Colonic mucosa (tissue), 4 donors: ENCODE measurements at places on chromosomes 6 and 20.

DNA sequence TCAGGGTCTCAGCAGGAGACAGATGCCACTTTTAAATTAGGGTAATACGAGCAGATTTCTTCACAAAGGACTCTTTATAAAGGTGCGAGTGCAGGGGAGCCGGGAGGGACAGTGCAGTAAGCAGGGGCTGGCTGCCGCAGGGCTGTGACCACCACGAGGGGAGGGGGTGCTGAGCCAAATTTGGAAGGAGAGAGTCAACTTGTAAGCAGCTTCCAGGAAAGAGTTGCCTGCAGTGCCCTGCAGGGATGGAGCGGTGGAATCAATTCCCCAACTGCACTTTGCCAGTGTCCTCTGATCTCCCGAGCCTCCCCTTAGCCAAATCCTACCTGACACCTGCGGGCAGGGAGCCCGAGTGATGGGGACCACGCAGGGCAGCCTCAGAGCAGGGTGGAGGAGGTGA lies 13.9 kb upstream of the CCDC167 start:
- DNase-seq = no peak

DNA sequence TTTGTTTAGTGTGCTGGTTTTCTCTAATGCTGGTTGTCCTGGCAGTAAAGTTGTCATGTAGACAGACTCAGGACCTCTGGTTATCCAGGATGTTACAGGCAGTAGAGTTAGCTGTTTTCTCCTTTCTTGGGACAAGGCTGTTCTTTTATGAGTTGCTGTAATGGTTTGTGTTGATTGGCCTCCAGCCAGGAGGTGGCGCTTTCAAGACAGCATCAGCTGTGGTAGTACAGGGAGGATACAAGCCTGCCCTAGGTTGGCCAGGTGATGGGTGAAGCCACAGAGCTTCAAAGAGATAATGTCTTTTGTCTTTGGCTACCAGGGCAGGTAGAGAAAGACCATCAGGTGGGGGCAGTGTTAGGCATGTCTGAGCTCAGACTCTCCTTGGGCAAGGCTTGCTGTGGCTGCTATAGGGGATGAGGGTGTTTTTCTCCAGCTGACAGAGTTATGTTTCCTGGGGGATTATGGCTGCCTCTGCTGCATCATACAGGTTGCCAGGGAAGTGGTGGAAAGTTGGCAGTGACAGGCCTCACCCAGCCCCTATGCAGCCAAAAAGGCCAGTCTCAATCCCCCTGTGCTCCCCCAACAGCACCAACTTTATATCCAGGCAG lies 127.2 kb upstream of the TAB2 start:
- peak; percentile 81 for DNase-seq

DNA sequence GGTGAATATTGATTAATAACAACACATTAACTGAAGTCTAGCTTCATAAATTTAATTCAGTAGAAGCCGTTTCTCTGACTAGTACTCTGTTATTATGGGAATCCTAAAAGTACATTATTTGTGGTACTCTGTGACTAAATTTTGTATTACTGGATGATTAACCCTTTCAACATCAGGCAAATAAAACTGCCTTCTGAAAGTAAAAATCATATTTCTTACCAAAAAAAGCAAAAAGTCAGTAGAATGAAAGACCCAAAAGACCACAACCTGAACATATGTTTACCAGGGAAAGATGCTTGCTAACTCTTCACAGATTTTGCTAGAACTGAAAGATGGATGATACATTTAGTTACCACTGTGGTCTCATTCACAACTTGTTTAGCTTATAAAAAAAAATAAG lies 73.2 kb downstream of the AHI1 start:
- no peak for DNase-seq

DNA sequence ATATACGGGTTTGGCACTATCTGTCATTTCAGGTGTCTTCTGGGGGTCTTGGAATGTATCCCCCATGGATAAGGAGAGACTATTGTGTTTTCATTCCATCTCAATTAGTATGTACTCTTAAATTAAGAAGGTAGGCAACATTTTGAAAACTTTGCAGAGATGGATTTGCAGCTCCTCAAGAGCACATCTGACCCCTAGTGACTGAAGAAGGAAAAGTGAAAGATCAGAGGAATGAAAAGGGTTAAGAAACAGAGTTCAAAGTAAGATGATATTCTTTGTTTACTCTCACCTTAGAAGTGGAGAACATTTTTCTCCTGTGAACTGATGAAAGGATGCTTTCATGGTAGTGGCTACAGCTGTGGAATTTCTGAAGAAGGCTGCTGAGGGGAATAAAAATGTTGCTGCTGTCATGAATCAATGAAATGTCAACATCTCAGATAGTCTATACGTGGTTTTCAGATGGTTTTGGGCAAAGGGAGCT lies 41.5 kb downstream of the SH3BGRL2 start:
- no peak for DNase-seq

DNA sequence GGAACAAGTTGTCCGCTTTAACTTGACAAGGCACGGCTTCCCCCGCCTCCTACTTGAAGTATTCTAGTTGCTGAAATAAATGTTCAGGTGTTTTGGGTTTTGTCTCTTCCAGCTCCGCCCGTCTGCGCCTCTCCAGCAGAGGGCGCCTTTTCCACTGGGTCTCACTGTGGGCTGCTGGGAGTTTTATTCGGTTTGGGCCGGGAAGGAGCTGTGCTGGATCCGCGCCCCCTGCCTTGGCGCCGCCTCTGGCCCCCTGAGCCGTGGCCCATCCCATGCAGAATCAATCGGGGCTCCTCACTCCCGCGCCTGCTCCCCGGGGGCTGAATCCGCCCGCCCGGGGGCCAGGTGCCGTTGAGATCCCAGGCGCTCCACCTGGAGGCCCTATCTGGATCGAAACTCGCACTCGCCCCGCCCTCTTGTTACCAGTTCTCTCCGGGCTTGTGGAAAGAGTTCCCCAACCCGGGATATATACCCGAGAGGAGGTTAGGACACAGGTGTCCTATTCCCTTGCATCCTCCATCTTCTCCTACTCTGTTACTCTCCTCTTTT lies 51.0 kb upstream of the TCF21 start:
- peak; percentile 75 for DNase-seq

DNA sequence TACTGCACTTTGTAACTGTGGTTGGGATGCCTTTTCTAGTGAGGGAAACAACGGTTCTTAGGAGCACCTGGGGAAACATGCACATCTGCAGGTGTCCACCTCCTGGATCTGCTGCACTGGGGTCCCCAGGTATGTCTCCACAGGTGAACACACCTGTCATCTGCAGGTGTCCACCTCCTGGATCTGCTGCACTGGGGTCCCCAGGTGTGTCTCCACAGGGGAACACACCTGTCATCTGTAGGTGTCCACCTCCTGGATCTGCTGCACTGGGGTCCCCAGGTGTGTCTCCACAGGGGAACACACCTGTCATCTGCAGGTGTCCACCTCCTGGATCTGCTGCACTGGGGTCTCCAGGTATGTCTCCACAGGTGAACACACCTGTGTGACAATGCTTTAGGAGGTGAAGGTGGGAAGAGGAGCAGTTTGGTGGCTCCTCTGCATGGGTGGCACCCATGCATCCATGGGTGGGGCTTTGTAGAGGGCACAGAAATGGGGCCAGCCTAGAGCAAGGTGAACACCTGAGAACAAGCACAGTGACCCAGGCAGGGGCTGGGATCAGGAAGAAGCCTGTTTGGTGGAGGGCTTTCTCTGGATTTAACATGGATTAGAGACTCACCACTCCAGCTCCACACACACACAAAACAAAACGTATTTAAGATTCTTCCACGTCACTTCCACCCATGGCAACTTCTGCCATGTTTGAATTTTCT lies 206.0 kb upstream of the CDH4 start:
- no peak for DNase-seq

- DNase-seq = no peak
Observed at GRCh38 chr6:149289192-149289781, 28.2 kb upstream of the TAB2 start.
